Right hindlimb (tissue), 1 donor: ENCODE measurements at places on chromosomes 1 and 21.

- peak; percentile 90 for DNase-seq
Observed at GRCh38 chr1:22814176-22815042, 103.8 kb downstream of the EPHB2 start.

DNA sequence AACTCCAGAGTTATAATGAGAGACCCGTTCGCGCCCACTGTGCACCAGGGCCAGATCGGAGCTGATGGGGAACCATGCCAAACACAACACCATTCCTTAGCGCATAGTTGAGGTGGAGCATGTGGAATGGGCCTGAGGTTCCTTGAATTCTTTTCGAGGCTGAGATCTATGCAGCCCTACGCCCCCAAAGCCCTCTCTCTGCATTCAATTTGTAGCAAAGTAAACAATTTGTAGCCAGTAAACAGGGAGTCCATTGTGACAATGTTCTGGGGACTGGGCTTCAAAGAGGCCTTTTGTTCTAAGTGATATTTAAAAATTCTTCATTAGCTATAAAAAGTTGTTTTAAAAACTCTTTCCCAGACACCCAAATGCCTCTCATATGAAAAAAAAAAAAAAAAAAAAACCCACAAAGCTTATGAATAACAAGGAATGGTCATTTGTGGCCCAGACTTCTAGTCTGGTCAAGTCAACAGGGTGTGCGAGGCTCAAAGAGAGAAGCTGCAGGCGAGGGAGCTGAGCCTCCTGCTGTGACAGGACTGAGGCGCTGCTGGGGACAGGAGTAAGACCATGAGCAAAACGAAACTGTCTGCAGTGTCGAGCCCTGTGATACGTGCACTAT is 30.6 kb upstream of the KCNE2 start:
- DNase-seq = no peak

GRCh38 chr1:153610334-153610733 is 2.6 kb downstream of the S100A16 start:
- DNase-seq = no peak

- DNase-seq = no peak
Observed at GRCh38 chr1:15965228-15965767, 10.6 kb downstream of the ZBTB17 start.

DNA sequence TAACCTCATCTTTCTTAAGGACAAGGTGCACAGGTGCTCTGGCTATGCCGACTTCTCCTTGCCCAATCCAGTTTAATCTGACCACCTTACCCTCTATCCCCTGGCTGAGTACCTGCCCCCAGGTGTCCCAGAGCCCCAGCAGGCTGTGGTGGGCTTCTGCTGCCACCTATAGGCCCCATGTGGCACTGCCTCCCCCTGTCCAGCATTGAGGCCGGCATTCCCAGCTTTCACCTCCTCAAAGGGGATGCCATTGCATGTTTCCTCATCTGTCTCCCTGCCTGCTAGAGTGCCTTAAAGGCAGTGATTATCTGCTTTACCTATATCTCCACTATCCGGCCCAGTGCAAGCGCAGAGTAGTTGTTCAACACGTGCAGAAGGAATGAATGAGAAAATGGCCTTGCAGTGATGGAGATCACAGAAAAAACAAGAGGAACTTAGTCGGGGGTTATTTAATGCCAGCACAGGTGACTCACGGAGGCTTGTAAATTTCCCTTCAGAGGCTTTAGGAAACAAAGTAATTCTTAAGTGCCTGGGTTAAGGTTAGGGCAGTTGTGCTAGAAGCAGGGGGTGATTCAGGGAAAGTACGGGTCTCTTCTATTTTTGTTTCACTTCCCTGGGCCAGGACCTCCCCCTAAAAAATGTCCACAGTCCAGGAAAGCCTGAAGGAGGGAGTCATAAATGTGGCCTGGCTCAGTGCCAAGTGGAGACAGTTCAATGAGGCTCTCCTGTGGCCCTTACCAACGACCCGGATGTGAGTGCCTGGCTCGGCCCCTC is 131.8 kb upstream of the NGF start:
- DNase-seq = no peak

GRCh38 chr1:38117444-38117887 is 70.9 kb upstream of the POU3F1 start:
- no peak for DNase-seq

GRCh38 chr1:76053021-76053420 is 21.5 kb upstream of the ST6GALNAC3 start:
- DNase-seq = no peak

GRCh38 chr1:161200992-161201835 is 953 bp upstream of the NDUFS2 start:
- DNase-seq = peak; percentile 69

GRCh38 chr21:45949928-45950739 is 31.4 kb upstream of the COL6A1 start:
- no peak for DNase-seq

- DNase-seq = no peak
Observed at GRCh38 chr1:236768601-236769000, 26.5 kb upstream of the MTR start.

DNA sequence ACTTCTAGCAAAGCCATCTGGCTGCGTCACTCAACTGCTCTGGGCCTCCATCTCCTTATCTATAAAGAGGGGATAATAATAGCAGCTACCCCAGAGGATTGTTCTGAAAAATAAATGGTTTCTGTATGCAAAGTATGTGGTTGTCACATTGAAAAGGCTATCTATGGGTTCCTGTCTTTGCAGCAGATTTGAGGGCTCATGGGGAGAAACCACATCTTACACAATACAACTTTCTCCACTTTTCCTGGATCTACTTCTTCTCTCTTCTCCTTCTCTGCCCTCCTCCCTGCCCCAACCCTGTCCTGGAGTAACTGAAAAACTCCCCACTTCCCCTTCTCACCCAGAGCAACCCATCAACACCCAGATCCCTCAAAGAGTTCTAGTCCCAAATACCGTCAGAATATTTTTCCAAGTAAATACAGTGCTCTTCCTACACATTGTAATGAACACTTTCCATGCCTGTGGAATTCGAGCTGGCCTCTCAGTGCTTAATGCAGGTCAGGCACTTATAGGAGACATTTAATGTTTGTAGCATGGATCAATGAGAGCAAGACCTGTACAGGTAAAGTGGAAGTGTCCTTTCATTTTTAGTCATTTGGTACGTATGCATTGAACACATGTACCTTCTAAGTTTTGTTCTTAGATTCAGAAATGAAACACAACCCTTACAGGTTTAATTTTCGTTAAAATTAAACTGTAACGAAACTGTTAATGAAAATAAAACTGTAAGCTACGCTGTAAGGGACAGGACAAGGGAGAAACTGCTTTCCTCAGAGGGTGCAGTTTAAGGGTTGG is 131.9 kb downstream of the AK5 start:
- DNase-seq = no peak

GRCh38 chr1:41528106-41528505 is 43.6 kb upstream of the EDN2 start:
- no peak for DNase-seq

DNA sequence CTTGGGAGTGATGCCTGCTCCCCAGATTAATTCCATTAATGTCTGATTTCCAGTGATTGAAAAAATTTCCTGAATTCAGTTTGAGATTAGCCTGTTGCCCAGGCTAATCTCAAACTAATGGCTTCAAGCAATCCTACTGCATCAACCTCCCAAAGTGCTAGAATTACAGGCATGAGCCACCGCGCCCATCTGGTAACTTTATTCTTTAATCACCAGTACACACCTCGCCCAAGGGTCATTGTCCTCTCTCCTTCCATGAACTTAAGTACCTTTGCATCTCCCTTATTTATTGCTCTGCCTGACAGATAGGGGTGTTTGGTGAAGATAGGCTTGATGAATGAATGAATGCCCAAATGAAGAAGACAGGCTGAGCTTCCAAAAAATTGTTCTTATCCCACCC is 366.5 kb downstream of the SIPA1L2 start:
- DNase-seq = no peak

GRCh38 chr1:215517441-215517891 is 49.6 kb upstream of the KCTD3 start:
- no peak for DNase-seq

DNA sequence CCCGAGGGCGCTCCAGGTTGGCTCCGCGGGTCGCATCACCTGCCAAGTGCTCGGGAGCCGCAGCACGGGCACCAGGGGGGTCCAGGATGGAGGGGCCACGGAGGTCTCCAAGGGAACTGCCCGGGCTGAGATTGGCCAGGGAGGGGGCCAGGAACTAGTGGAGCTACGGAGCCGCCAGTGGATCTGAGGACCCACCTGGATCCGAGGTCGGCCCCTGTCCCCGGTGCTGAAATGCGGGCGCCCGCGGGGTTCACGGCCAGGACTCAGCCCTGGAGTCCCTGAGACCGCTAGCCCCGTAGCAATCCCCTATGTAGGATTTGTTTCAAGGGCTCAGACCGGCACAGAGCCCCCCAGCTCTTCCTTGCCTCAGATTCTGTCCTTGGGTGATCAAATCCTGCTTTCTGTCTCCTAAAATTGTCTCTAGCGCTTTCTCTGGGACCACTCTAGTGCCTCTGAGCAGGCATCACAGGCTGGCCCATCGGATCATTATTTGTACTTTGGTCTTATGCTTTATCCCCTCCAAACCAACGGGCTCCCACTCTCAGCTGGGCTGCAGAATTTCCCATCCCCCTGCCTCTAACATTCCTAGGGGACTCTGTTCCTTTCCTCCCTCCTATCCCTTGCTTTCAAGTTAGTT is 27.3 kb downstream of the KIAA2013 start:
- DNase-seq = no peak

DNA sequence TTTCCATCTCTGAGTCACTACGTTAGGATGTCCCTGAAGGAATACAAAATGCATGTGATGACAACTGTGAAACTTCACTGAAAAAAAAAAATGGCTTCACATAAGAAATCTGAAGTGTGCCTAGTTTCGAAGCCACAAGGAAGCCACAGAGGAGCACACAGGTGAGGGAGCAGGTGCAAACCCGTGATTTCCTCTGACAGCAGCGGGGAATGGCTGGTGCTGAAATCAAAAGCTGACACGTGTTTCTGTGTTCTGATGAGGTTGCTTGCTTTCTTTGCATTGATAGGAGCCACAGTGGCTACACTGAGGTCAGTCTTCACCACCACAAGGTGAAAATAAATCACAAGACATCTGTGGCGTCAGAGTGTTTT is 105.7 kb upstream of the TLR5 start:
- DNase-seq = no peak

DNA sequence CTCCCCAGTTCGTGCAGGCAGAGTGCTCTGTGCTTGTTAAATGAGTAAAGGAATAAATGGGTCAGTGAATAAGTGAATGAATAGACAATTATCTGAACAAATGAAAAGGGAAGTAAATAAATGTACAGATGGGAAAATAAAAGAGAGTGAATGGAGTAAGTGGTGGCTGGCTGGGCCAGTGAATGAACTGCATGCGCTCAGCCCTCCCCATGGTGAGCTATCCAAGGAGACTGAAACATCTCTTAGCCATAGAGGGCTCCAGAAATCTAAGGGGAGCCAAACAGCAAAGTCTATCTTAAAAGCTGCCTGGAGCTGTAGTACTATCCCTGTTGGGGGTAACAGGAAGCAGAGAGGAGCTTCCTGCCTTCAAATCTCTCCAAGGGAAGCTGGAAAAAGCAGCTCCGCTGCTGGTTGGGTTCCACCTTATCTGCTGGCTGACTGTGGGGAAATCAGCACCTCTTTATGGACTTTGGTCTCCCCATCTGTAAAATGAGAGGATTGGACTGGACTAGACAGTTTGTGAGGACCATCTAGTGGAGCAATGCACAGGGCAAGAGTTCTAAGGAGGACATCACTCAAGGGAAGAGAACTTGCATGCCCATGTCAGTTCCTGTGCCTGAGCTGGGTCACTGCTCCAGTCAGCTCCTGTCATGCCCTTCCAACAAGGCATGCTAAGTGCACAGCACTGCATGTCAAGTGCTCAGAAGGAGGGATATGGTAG is 77.9 kb downstream of the TRABD2B start:
- DNase-seq = no peak

DNA sequence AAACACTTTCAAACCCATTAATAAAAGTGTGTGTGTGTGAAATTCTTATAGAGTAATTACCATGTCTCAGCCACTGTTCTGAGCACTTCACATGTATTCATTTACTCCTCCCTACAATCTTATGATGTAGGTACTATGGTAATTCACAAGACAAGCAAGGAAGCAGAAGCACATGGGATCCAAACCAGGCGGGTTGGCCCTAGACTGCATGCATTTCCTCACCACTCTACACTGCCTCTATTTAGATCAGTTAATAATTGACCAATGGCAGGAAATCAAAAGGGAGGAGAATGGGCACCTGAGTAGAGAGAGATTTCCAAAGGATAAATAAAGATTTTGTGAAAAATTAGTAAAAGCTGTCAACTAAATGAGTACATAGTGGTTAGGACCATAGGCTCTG is 15.7 kb downstream of the MAP3K21 start:
- DNase-seq = no peak

GRCh38 chr1:96979304-96980268 is 258.0 kb downstream of the PTBP2 start:
- DNase-seq = peak; percentile 25

- no peak for DNase-seq
Observed at GRCh38 chr1:2633366-2633935, 635 bp upstream of the MMEL1 start.

DNA sequence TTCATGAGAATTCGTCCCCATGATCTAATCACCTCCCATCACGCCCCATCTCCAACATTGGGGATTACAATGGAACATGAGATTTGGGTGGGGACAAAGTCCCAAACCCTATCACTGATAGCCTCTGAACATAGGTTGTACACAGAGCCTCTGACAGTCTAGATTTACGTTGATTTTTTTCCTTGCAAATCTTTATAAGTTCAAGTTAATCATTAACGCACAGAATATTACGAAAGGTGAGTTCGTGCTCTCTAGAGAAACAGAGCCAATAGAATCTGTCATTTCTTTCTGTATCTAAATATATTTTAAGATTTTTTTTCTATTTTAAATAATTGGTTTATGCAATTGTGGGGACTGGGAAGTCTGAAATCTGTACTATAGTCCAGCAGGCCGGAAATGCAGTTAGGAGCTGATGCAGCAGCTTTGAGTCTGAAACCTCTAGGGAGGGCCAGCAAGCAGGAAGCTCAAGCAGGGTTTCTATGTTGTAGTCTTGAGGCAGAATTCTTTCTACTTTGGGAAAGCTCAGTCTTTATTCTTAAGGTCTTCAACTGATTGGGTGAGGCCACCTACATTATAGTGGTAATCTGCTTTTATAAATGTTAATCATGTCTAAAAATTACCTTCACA is 61.0 kb downstream of the SELENOF start:
- no peak for DNase-seq
